ENCODE measurements at places on chromosomes 12 and 14.
A peak's percentile ranks its signal among the peaks of the same experiment; 100 is the strongest.

GRCh38 chr14:58912287-58912686 is 274.5 kb downstream of the DACT1 start:
- no peak for DNase-seq

DNA sequence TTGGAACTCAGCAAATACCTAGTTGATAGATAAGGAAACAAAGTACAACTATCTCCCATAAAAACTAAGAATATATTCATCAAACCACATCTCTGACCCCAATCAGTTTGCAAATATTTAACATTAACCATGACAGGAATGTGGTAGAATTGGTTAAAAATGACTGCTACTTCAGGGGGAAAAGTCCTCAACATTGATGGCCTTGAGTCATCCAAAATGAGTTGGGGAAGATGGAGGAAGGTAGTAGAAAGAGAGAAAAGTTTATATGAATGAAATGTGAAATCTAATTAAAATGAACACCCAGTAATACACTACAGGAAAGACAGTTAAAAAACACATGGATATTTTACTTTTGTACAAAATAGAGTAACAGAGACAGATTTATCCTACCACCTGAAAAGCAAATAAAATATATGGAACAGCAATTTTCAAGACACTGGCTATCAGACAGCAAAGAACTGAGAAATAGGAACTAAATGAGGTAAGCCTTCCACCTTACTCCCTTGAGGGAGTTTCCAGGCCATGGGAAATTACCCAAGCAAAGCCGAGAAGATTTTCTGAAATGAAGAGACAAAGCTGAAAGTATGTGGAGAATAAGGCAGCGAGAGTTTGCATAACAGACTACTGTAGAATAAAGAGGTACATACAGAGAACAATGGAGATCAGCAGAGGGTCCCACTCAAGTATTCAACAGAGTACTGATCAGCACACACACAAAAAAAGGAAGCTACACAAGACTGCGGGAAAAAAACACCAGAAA is 49.6 kb downstream of the TC2N start:
- DNase-seq = no peak

DNA sequence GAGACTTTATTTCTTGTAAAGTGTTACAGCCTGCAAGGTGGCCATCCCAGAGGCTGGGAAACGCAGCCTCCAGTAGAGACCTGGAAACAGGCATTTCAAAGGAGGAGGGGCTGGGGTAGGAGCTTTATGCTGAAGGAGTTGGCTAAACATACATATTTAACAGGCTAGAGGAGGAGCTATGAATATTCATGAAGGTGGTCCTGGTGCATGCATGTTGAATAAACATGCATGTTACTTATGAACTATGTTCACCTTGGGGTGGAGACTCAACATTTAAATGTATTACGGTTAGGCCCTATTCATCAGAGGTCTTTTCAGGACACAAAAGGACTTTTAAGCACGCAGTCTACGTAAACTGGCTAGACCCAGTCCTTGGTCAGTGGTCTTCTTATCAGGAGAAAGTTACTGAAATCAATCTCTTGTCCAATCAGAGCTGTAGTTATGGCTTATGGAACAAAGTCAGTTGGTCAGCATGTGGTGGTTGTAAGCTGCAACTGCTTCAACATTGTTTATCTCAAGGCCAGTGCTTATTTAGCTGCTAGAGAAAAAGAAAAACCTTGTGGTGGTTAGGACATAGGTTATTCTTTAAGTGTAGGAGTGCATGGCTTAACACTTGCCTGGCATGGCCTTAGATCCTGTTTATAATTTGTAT is 11.4 kb upstream of the ARF6 start:
- DNase-seq = no peak

DNA sequence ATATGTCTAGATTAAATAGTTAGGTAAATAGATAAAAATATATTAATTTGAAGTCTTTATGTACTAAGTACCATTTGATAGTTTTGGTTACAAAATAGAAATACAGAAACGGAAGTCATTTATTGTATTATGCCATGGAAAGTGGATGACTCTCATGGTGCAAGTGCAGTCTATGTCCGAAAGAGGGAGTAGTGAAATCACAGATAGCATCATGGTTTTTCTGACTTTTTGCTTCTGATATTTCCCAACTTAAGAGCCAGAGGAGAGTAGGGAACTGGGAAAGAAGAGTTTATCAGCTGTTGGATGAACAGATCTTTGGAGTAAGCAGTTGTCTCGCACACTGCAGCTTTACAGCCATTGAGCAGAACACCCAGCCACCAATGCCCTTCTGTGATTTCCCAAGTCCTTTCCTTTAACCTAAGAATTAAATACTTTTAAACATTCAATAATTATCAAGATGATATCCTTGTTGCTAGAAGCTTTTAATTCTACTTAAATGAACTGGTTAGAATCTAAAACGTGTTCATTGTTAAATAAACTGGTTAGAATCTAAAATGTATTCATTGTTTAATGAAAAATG is 18.4 kb upstream of the SRGAP1 start:
- peak; percentile 76 for DNase-seq

DNA sequence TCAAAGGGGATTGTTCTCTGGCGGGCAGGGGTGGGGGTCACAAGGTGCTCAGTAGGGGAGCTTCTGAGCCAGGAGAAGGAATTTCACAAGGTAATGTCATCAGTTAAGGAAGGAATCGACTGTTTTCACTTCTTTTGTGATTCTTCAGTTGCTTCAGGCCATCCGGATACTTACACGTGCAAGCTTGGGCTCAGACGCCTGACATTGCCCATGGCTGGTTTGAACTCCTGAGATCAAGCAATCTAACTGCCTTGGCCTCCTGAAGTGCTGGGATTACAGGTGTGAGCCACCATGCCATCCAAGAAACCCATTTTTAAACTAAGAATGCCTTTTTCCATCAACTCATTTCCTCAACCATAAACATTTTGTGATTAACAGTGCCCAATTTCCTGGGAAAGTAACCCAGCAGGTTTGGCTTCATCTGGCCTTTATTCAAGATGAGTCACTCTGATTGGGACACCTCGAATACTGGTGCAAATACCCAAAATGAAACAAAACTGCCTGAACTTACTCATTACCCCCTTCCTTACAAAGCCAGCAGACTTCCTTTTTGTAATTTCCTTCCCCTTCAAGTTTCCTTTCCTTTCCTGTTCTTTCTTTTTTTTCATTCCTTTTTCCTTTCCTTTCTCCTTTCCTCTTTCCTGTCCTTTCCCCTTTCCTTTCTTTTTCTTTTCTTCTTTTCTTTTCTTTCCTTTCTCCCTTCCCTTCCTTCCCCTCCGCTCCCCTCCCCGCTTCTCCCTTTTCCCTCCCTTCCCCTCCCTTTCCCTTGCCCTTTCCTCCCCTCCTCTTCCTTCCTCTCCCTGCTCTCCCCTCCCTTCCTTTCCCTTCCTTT is 10.2 kb upstream of the RNASE10 start:
- no peak for DNase-seq

DNA sequence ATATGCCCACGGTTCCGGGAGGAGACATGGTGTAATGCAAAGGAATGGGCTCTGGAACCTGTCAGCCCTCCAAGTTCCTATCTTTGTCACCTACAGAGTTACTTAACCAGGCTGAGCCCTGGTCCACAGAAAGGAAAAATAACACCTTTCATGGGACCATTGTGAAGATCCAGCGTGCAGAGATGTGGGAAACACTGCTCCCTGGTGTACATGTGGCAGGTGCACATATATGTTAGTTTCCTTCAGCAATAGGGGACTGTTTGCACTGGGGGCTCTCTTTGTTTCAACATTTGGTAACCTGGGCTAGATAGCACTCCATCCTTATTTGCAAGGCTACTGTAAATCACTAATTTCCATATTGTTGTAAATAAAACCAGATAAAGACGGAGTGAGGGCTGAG is 72.3 kb downstream of the ANO2 start:
- DNase-seq = peak; percentile 34

DNA sequence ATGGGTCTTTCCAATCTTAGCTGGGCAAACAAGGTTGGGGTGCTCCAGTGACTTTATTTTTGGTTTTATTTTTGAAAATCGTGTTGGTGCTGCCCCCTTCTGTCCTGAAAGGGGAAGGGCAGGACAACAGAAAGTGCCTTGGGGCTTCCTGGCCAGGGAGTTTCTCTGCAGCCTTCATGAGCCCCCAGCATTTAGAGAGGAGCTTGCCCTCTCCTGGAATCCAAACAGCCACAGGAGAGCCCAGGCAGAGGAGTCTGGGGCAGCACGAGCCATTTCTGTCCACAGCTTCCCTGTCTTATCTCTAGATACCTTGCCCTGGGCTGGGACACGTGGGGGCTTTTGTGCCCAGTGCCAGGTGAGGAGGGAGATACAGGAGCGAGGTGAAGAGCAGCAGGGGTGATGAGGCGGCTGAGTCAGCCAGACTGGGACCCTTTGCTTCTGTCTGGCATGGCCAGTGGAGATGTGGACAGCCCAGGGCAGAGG is 4.4 kb upstream of the C1RL start:
- DNase-seq = no peak

GRCh38 chr12:89899651-89900050 is 191.0 kb upstream of the ATP2B1 start:
- no peak for DNase-seq

GRCh38 chr12:111073370-111073769 is 153.0 kb upstream of the MYL2 start:
- no peak for DNase-seq

GRCh38 chr14:93186466-93186865 is 1.3 kb downstream of the LYSET start:
- no peak for DNase-seq

DNA sequence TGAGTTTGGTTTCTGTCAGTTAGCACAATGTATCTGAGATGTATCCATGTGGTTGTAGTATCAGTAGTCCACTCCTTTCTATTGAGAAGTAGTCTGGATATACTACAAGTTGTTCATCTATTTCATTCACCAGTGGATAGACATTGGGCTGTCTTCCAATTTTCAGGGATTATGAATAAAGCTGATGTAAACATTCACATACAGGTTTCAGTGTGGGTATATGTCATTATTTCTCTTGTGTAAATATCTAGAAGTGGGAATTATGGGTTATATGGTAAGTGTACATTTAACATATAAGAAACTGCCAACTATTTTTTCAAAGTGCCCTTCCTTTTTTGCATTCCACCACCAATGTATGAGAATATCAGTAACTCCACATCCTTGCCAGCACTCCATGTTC is 35.9 kb downstream of the PHLDA1 start:
- DNase-seq = no peak

DNA sequence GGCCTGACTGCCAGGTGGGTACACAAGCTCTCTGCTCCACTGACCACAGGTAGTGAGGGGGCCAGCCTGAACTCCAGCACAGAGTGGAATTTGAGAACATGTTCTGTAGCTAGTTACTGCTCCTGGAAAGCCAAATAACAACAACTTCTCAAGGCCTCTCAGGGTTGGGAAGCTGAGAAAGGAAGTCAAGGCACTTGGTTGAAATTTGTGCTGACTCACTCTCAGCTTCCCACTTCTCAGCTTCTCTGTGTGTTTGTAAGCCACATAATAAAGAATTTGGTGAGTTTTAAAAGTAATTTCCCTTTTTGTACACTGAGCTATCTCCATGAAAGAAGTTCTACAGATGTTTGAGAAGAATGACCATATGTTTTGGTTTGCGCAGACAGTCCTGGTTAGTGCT is 234.9 kb downstream of the KTN1 start:
- no peak for DNase-seq

DNA sequence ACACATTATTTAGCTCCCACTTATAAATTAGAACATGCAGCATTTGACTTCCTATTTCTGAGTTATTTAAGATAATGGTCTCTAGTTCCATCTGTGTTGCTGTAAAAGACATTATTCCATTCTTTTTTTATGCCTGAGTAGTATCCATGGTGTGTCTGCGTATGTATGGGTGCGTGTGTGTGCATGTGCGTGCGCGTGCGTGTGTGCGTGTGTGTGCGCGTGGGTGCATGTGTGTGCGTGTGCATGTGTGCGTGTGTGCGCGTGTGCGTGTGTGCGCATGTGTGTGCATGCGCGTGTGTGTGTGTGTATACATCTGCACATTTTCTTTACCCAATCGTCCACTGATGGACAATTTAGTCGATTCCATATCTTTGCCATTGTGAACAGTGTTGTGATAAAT is 479.4 kb upstream of the TMEM132C start:
- no peak for DNase-seq

- peak; percentile 58 for DNase-seq
Measured at GRCh38 chr12:110249716-110250225, 31.3 kb upstream of the ATP2A2 start.

GRCh38 chr14:80213602-80214001 is 2.3 kb upstream of the DIO2 start:
- DNase-seq = peak; percentile 19
